ENCODE measurements at places on chromosomes 6 and 20.

DNA sequence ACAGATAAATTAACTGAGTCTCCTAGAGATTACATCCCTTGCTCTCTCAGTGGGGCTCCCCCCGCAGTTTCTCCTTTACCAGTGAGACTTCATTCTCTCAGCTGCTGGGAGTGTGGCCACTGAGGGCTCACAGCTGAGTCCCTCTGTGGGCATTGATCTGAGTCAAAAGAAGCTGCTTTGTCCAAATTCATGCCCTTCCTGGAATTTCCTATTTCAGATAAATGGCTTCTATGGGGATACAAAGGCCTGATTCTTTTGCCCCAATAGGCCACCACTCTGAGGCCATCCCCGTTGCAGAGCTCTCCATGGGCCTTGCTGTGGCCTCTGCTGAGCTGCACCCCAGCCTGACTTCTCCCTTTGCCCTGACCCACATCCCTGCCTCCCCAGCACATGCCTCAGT, 10.0 kb downstream of the CST5 start:
- DNase-seq: no peak

GRCh38 chr20:23601715-23602114, 4.0 kb downstream of the CST9 start:
- no peak for DNase-seq

DNA sequence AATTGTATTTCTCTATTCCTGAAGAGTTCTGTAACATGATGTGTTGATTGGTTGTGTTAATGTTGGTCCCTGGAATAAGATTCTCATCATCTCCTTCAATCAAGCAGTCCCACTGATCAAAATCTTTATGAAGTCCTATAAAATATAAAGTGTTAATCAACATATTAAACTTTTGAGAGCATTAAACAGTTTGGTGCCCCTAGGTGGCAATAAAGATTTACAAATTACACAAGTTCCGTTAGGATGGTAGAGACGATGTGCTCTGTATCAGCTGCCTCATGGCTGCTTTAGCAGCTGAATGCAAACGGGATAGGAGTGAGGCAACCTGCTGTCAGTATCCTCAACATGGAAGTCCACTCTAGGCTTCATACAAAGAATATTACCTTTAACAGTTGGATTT, 16.9 kb downstream of the TDRD6 start:
- DNase-seq: no peak

DNA sequence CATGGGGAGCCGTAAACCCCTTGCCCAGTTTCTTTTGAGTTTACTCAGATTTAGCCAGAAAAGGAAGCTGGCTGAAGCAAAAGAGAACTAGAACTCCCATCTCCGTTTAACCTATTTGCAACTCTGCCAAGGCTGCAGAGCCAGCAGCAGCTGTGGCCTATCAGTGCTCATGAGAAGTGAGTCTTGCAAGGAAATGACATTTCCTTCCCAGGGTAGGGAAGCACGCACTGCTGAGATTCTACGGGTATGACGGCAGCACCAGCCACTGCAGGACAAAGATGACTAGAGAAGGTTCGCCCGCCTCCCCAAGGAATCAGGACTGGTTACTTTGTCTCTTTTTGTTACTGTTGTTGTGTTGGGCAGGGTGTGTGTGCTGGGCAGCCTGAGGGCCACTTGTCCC, 47.6 kb downstream of the PPP1R3G start:
- DNase-seq: no peak

GRCh38 chr20:51456511-51457509, 85.7 kb downstream of the NFATC2 start:
- peak; percentile 91 for DNase-seq

DNA sequence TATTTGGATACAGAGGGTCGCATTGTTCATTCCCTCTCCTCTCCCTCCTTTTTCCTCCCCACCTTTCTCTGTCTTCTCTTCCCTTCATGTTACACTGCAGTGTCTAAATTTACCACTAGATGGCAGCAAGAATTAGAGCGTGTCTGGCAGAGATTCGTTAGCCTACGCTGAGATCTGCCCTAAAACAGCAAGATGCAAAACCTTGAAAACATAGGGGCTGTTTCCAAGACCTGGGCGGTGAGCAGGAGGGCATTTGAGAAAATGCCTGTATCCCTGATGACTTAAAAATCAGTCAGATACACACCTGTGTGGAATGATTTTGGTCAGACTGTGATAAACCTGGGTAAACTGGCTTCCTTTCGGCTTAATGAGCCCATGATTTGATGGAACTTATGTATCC, 101.5 kb upstream of the ISM1 start:
- DNase-seq: peak; percentile 42

- no peak for DNase-seq
Observed at GRCh38 chr6:18245642-18246041, 18.7 kb downstream of the DEK start.

- no peak for DNase-seq
Observed at GRCh38 chr6:119066517-119066916, 11.9 kb downstream of the FAM184A start.

DNA sequence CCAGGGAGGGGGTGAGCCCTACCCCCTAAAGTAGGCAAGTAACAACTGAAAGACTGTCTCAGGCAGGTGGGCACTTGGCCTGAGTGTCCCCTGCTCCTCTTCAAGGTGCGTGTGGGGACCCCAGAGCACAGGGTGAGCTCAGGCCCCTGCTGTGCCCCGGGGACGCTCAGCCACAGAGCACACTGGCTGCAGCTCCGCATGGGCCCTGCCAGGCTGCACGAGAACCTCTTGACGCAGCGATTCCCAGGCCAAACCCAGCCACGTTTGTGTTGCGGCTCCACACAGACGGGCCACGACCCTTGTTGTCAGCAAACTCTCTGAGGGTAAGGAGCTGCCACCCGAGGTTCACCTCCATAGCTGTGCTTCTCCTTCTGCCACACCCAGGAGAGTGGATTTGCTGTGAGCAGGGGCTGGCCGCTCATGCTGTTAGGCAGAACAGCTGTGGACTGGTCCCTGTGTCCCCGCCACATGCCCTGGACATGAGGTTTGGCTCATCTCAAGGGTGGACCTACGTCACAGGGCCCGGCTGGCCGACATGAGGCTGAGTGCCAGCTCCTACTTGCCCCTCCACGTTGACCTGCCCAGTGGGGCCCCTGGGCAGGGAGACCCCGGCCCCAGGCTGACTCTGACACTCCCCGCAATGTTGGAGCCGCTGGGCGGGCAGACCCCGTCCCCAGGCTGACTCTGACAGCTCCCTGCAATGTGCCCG, 29.7 kb upstream of the GATA5 start:
- no peak for DNase-seq
